CD4-positive, alpha-beta T cell treated with Interleukin-6 for 4 hours (primary cell): ENCODE measurements at places on chromosomes 11 and 22.

DNA sequence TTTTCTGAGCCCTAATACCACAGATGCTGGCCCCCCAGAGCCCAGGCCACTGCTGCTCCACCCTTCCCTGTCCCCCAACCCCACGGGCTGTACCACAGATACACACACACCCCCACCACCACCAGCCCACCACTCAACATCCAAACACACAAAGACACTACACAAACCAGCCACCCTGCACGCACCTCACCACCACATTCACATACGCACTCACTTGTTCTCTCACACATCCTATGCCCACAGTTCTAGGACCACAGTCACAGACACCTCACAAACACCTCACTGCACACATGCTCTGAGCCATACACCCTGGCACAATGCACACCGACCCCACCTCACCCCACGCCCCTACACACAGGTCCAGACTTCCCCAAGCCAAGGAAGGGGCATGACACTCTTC is 22.5 kb upstream of the OAF start:
- DNase-seq, result no peak

DNA sequence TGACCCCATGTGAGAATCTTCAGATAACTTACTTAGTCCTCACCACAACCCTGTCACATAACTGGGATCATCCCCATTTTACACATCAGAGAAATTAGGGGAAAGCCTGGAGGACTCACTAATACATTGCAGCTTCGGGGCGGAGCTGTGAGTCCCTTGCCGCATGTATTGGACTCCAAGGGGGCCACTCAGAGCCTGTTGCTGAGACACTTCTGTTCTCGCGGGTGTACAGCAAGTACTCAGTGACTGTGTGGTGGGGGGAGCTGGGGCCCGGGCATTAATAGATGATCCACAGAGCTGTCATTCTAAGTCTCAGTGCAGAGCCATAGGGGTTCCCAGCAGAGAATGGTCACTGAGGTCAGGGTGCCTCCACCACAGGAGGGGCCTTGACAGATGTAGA is 13.5 kb downstream of the OAF start:
- DNase-seq, result no peak

DNA sequence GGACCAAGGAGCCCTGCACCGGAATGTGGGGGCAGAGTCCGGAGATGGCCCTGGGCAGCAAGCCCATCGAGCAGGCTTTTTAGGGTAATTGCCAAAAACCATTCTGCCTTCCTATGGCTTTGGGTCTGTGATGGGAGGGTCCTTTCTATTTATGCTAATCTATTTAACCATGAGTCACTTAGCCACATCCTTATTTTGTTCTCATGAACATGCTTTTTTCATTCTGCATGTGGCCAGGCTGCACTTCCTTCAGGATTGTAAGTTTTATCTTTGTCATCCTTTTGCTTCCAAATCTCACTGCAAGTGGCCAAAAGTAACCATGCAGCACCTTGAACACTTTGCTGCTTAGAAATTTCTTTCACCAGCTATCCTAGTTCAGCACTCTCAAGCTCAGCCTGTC is 88.3 kb downstream of the EFCAB6 start:
- no peak for DNase-seq

DNA sequence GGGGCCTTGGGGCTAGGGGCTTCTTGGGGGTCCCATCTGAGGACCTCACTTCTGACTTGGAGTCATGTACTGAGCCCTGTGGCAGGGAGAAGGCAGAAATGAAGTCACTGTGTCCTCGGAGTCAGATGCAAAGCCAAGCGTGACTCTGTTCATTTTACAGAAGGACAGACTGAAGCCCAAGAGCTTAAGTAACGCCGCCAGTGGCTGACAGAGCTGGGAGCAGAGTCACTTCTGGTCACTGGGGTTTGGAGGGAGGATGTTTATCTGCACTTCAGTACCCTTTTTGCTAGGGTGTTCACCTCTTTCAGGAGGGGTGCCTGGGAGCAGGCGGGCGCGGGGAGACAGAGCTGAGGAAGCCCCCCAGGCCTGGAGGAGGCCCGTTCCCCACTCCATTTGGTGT is 10.7 kb downstream of the CD6 start:
- DNase-seq, result peak; percentile 57
